ENCODE measurements at places on chromosomes 7 and 10.

DNA sequence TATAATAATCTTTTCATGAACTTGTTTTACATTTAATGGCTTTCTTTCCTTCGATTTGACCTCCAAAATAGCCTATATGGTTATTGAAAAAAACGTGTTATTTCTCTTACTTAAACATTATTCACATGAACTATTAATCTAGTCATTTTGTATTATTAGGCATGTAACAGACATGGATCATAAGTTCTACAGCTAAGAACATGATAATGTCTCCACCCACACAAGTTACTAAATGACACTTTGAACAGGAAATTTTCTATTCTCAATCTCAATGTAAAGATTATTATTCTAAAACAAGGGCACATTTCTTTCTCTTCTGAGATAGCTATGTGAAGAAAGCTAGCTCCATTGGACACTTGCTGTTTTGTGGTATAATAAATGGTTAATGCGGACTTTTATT lies 10.0 kb downstream of the LAMB4 start:
- DNase-seq: no peak

GRCh38 chr7:99748846-99749579 lies 14.0 kb upstream of the CYP3A7 start:
- DNase-seq: no peak

- DNase-seq: no peak
Observed at GRCh38 chr10:101995451-101996063, 60.4 kb downstream of the ARMH3 start.

GRCh38 chr10:14543046-14543903 lies 212.6 kb upstream of the FRMD4A start:
- DNase-seq: no peak

- no peak for DNase-seq
Observed at GRCh38 chr7:24851786-24852185, 94.5 kb upstream of the GSDME start.

Measured in T-helper 22 cell (primary cell).